A172 (cell line): ENCODE measurements at places on chromosomes 11 and 22.

DNA sequence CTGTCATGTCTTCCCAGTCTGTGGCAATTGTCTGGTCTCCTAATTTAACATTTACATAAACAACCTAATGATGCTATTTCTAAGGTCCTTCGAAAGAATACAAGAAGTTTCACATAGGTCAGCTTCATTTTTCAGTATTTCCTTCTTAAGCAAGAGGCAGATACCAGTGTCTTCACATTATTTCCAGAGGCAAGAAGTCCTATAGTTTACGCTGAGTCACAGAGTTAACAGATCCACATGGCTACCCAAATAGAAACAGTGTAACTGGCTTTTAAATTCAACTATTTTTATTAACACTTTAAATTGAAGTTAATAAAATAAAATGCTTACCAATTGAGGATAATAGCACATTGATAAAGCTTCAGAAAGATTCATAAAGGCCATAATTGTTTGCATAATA lies 10.9 kb downstream of the PRRG4 start:
- DNase-seq = no peak

DNA sequence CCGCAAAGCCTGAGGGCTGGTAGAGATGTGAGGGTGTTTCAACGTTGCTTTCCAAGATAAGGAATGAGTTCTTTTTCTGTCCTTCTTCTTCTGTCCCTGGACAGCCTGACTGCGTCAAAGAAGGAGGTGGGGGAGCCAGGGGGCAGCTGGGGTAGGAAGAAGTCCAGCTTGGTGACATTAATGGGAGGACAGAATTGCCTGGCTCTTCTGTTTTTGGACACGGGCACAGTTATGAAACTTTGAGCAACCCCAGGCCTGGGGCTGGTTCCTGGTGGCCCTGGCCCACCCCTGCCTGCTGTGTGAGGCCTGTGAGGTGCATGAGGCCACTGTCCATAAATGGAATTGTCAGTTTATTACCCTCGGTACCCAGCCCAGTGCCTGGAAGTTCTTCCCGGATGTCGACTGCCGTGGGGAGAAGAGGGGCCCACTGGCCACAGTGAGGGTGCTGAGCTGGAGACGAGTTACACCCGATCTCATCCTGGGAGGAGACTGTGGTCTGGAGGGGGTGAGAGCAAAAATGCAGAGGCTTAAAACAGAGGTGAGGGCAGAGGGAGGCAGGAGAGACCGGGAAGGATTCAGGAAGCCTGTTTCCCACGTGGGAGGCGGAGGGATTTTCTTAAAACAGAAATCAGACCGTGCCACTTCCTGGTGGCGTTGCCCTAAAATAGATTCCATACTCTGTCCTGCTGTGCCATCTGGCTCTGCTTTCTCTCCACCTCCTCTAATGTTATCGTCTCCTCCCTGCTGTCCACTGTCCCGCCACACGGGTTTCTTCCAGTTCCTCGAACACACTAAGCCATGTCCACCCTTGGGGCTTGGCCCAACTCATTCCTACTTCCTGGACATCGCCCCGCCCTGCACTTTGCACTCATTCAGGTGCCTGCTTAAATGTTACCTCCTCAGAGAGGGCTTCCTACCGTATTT lies 59.7 kb upstream of the RASD2 start:
- peak; percentile 38 for DNase-seq

GRCh38 chr11:19903620-19904069 lies 191.0 kb downstream of the NAV2 start:
- DNase-seq = peak; percentile 78

DNA sequence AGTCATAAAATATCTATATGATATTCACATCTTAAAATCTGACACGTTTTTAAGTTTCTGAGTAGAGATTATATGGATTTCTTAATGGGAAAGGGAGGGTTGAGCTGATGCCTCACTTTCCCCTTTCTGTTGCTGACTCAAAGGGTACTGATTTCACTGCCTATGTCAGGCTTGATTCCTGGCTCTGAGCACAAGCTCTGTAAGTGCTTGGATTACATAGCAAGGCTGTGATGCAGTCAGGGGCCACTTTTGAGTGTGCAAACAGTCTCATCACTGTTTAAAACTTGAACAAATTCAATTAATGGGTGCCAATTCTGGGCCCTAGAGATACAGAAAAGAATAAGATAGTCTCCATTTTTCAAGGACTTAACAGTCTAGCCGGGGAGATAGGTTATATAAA lies 14.4 kb downstream of the ATXN10 start:
- no peak for DNase-seq

DNA sequence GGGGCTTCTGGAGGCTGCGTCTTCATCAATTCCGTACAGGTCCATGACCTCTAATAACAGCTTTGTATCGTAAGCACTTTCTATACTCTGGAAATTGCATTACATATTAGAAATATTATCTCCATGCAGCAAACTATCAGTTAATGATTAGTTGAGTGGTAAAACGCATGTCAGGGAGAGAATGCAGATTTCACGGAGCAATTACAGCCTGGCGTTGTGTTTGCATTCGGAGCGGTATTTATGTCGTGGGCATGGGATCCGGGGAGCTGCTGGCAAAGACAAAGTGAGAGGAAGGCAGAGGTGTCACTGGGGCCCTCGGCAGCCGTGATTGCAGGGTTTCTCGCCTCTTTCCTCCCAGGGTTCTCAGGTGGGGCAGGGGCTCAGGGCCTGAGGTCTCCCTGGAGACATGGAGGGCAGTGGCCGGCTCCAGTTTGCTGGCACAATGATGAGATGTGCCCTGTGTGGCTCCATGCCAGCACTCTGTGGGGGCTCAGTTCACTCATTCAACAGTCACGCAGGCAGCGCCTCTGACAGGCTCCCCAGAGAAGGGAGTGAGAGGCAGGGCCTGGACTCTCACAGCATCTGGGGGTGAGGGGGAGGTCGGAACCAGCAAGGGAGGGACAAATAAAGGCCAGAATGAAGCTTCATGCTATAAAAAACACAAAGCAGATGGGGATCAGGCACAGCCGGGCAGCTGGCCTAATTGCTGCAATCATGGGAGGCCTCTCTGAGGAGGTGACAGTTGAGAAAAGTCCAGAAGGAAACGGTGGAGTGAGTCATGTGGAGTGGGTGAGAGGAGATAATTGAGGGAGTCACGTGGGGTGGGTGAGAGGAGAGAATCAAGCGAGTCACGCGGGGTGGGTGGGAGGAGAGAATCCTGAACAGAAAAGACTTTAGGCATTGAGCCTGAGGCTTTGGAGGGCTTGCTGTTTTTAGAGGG lies 1002.7 kb downstream of the BRD1 start:
- peak; percentile 48 for DNase-seq

- DNase-seq = no peak
Measured at GRCh38 chr22:17198170-17199002, 20.8 kb downstream of the ADA2 start.

DNA sequence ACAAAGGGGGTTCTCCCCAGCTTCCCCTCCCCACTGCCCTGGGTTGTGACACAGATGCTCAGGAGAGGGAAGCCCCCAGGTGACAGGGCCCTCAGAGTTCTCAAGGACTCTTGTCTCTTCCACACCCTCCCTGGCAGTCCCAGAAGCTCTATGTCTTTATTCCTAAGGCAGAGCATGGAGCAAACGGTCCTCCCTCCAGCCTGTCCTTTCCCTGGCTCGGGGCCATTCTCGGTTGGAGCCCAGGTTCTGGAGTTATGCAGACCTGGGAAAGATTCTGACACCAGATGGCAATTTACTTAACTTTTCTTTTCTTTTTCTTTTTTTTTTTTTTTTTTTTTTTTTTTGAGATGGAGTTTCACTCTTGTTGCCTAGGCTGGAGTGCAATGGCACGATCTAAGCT lies 186.6 kb downstream of the CEP164 start:
- DNase-seq = no peak

GRCh38 chr11:65867284-65868071 lies 5.1 kb downstream of the EFEMP2 start:
- DNase-seq = no peak

- no peak for DNase-seq
Measured at GRCh38 chr11:87128372-87128771, 90.6 kb downstream of the TMEM135 start.

GRCh38 chr22:16989915-16990314 lies 18.1 kb downstream of the GAB4 start:
- no peak for DNase-seq

DNA sequence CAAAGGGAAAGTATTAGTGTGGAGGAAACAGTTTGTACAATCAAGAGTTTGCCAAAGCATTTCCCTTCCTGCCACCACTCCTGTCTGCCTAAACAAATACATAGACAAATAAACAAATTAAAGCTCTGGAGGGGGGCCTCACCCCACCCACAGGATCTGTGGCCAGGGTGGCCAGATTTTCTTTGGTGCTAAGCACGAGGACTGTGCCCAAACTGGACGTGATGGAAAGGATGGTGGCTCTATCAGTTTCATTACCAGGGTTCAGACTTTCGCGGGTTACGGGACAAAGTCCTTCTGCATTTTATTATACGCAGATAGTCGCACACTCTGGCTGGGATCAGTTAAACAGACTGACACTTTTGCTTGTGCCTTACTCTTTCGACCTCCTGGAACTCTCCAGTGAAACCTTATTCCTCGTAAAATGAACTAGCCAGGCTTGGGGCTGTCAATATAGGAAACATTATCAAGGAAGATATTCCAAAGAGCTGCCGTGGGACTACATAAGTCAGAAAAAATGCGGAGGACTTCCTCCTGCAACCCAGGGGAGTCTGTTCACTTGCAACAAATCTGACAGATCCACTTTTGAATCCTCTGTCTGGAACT lies 11.2 kb downstream of the BARX2 start:
- no peak for DNase-seq
